Activated CD4-positive, alpha-beta T cell treated with anti-CD3 and anti-CD28 coated beads, Interleukin-2, amount 50 U/mL, for 16 hours (primary cell): ENCODE measurements at places on chromosomes 3 and 15.
A peak's percentile ranks its signal among the peaks of the same experiment; 100 is the strongest.

- DNase-seq = no peak
These were observed 14.7 kb upstream of the HHATL start for GRCh38 chr3:42717306-42717705.

DNA sequence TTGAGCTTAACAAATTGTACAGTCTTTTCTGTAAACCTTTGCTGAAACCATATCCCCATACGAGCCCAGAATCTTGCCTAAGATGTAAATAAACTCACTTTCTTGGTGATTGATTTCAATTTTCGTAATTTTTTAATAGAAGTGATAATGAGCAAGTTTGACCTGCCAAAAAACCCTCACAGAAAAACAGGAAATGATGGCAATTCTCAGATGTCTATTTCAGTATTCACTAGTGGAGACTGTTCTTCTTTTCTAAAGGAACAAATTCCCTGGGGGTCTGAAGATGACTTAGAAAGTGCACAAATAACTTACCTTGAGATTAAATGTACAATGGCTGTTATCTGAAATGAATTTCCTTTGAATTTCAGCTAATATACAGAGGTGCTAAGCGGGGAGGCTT, 116.5 kb upstream of the CMC1 start:
- DNase-seq = no peak

- no peak for DNase-seq
These were observed 290.5 kb downstream of the PLCL2 start for GRCh38 chr3:17175187-17175807.

GRCh38 chr3:50274371-50275104, 4.3 kb upstream of the LSMEM2 start:
- DNase-seq = peak; percentile 80

DNA sequence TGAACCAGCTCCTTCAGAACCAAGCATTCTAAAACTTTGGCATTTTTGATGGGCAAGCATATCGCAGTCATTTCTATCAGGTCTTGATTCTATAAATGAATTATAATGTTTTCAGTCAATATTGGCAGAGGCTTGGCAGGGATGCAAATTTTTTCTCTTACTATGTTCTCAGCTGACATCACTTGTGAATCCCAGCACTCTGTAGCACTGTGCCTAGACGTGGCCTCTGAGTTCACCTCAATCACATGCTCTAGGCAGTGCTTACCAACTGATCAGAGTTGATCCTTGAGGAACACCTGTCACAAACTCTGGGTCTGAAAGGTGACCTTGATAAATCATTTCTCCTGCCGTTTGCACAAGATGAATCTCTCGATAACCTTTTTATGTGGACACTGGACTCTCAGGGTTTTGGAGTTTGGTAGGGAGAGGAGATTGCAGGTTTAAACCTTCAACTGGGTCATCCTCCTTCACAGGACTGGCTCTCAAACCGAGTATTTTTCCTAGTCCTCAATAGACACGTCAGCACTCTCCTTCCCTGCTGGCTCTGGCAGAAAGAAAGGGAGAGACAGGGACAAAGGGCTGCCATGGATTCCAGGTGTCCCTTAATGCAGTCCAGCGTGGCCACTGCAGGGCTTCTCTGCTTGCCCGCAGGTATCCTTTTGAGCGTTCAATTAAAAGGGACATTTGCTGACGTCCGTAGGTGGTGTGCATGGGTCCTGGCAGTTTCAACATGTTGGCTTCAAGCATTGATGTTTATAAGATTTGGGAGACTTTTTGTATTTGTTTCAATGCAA, 222.3 kb upstream of the CMC1 start:
- DNase-seq = no peak

DNA sequence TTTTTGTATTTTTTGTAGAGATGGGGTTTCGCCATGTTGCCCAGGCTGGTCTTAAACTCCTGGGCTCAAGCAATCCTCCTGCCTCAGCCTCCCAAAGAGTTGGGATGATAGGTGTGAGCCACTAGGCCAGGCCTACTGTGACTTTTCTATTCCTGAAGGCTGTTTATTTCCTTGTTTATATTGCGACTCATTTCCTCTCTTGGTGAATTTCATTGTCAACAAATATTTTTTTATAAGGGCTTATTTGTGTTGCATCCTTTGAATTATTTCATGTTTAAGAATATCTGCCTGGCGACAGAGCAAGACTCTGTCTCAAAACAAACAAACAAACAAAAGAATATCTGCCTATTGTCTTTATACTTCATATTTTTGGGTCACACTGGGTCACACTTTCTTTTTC, 29.4 kb upstream of the MCCC1 start:
- DNase-seq = no peak

DNA sequence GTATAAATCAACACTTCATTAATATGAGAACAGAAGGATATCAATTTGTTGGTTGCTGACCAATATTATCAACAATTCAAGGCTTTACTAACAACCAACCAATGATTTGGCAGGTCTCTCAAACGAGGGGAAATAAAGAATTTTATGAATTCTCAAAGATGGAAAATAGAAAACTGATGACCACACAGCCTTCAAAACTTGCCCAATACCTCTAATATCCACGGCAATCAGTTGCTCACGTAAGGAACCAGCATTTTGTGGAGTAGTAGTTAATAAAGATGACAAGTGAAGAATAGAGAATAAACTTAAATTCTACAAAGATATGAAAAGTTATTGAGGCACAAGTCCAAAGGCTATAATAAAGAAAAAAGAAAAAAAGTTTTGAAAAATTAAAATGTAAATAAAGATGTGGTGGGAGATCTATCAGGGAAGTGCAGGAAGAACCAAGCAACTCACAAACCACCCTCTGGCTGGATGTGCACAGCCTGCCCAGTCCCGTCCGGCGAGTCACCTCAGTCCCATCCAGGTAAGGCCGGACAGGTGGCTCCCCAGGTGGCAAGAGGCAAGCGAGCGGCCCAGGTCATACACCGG, 808 bp downstream of the GK5 start:
- no peak for DNase-seq

DNA sequence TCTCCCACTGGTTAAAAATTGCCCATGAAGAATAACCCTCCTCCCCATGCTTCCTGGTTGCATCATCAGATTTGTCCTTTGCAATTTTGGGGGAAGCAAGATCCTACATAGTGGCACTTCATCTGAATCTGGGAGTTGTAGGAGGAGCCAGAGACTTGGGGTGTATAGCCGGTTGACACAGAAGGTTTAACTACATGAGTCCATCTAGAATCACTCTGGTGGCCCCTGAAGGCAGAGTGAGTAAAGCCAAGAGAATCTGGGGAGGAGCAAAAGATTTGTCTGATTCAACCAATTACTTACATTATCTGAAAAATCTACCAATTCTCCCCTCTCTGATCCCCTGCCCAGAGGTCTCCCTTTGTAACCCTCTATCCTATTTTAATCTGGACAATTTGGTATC, 50.1 kb downstream of the SYN2 start:
- DNase-seq = no peak

DNA sequence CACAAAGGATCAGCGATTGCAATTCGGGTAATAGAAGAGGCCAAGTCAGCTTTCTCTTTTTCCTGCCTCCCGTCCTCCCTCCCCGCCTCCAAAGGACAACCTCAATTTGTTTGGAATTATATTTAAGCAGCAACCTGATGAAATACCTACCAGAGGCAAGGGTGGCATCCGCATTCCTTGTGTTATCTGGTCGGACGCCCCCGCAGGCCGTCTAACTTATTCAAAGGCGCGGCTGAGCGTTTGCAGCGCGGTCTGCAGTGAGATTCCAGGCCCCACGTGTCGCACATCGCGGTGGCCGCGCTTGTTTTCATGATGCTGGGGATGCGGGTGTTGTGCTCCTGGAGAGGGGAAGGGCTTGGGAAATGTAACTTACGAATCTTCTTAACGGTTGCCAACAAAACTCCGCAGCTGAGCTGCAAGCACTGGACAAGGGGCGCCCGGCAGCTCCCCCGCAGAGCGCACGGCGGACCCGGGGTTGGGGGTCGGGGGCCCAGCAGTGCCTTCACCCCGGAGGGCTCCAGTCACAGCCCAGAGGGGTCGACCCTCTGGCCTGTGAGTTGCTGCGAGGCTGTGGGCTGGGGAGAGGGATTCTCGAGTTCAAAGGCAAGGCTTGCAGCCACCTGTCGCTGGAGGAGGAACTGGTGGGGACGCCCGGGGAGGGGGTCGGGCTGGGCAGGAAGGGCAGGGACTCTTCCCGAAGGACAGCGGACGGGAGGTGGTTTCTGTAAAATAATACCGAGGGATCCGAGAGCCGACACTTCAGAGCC, 20.5 kb upstream of the RGMA start:
- DNase-seq = no peak

- DNase-seq = no peak
These were observed 10.4 kb downstream of the NSMCE3 start for GRCh38 chr15:29259233-29259632.

GRCh38 chr15:60584355-60584998, 105.5 kb upstream of the ICE2 start:
- peak; percentile 73 for DNase-seq

DNA sequence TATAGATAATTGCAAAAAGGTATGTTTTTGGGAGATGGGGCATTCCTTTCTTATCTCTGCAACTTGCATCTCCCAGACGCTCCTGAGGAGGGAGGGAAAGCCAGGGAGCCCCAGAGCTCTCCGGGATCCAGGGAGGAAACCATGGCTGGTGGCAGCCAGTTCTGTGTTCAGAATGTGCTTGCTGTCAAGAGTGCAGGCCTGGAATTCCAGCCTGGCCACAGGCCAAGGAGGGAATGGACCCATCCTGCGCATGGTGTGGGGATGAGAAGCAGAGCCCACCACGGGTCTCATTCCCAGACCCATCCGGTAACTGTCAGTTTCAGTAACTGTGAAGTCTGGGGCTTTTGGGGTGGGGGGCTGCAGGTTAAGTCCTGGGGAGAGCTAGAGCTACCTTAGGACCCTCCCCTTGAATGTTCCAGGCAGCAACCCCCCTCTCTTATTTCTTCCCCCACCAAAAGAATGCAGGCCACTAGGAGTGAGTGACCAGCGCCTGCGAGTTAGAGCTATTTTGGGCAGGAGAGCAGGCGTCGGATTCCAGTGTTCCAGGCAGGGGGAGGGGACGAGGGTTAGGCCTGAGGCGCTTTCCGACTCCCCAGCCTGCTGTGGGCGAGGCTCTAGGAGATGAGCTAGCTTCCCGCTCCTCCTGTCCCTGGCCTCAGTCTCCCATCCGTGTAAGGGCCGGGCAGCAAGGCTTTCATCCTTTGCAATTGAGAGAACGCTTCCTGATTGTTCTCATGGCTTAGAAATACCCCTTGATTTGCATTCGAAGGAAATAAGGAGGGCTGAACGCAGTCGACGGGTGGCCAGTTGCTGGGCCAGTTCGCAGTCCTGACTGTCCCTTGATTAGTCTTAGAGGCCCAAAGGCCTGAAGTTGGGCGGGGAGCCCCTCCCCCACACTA, 781 bp upstream of the DAG1 start:
- DNase-seq = no peak

GRCh38 chr15:44075535-44075934, 119.5 kb downstream of the FRMD5 start:
- DNase-seq = no peak

DNA sequence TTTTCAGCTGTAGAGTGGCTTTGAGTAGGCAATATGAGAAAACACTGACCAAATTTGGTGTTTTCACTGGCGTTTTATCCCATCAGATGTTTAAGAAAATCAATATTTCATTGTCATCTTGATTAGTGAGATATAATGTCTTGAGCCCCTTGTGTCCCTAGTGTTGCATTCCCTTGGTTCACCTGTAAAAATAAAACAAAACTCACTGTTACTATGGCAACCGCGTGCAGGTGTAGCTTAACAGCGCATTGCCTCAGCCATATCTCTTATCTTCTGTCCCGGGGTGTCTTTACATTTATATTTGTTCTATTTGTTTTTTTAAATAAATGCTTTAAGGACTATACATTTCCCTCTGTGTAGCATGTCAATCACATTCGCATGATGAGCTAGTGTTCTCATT, 551.6 kb downstream of the ZIC1 start:
- no peak for DNase-seq

GRCh38 chr3:118833075-118833474, 201.6 kb downstream of the IGSF11 start:
- no peak for DNase-seq

- no peak for DNase-seq
These were observed 100.7 kb downstream of the SHOX2 start for GRCh38 chr3:158005391-158006100.

DNA sequence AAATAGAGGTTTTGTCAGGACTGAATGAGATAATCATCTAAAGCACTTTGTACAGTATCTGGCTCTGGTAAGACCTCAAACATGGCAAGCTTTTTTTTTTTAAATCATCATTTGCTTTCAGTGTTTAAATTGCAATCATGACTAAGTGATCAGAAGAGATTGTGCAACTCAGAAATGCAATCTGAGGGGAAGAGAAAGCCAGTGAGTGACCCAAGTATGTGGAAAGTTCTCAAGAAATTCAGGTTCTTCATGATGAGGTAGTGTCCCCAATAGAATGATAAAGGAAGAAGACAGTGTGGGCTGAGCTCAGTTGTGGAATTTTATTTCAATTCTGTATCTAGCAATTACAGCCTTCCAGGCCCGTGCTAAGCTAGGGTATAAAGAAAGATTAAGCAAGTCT, 132.2 kb upstream of the TBC1D5 start:
- DNase-seq = no peak

DNA sequence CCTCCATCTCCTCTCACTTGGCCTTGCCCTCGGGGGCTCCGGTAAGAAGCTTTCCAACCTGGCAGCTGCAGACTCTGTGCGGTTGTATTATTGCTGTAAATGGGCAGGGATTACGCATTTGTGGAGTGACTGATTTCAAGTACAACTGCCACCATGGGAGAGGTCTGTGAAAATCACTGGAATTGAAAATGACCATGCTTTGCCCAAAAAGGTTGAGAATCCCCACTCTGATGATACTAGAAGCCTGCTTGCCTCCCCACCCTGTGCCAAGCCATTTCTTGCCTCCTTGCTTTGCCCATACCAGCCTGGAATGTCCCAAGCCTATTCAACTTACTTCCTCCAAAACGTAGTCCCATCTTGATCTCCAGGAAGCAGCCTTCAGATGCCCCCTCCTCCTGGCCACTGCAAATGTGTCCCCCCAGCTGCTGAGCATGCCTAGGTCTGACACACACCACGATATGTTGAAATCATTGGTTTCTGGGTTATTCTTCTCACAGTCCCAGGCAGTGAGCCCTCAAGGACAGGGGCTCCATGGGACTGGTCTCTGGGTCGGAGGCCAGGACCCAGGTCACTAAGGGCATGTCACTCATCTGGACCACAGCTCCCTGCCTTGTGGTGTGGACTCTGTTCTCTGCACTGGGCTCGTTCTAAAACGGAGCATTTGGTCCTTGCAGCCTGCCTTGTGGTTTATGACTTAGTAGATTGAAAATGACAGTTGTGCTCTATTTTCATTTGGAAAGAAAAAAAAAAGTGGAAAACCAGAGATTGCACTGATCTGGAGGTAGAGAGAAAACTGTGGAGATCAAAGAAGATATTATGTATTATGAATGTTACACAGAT, 42.9 kb downstream of the SMAD3 start:
- DNase-seq = no peak

- peak; percentile 69 for DNase-seq
These were observed 32.9 kb downstream of the CRYGS start for GRCh38 chr3:186511245-186511644.

GRCh38 chr3:156298938-156299337, 178.6 kb downstream of the KCNAB1 start:
- no peak for DNase-seq
